ENCODE measurements at places on chromosomes 7 and 10. TPM values are rescaled to one million over a fixed set of nuclear protein-coding genes. Genes with fewer than 3 reads are reported as not detected.

DNA sequence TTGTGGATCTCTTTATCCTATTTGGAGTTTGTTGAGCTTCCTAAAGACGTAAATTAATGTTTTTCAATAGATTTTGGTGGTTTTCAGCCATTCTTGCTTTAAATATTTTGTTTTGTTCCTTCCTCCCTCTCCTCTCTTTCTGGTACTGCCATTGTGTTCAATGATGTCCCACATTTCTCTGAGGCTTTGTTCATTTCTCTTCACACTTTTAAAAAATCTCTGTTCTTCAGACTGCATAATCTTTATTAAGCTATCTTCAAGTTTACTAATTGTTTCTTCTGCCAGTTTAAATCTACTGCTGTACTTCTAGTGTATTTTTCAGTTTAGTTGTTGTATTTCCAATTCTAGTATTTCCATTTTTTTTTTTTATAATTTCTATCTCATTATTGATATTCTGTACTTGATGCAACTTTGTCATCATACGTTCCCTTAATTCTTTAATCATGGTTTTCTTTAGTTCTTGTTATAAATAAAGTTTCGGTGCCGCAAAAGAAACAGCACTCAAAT is 45.6 kb upstream of the FZD9 start:
- no peak for DNase-seq

GRCh38 chr10:79111427-79111826 is 42.7 kb downstream of the ZMIZ1 start:
- DNase-seq, result no peak

DNA sequence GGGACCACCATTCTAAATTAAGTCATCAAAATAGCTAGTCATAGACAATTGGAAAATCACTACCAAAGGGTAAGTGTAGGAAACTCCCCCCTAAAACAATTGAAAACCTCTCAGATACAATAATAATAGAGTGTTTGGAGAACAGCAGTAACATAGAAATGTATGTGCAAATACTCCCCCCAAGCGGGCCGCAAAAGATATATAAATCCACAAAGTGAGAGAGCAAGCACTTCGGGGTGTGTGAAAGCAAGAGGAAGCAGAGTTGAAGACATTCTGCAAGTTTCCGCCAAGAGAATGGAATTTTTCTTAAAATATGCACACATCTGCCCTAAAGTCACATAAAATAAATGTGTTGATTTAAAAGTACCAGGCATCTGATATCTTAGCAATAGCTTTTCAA is 33.3 kb downstream of the CHCHD3 start:
- DNase-seq, result no peak

- no peak for DNase-seq
These were observed 109.1 kb downstream of the SRPK2 start for GRCh38 chr7:105279688-105280007.

DNA sequence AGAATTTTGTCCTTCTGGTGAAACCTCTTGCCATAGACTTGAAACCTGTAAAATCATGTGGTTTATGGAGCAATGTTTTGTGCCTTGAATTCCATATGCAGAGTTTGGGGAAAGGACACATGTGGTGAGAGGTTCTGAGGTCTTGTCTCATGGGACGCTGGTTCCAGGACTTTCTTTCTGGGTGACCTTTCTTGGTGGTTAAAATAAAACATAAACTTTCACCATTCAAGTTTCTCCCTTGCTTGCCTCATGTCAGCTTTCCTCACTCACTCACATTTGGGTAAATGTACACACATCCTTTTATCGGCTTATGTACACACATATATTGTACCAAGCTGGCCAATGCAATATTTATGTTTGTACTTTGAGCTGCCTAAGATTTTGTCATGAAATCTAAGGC is 144.9 kb upstream of the CELF2 start:
- no peak for DNase-seq

DNA sequence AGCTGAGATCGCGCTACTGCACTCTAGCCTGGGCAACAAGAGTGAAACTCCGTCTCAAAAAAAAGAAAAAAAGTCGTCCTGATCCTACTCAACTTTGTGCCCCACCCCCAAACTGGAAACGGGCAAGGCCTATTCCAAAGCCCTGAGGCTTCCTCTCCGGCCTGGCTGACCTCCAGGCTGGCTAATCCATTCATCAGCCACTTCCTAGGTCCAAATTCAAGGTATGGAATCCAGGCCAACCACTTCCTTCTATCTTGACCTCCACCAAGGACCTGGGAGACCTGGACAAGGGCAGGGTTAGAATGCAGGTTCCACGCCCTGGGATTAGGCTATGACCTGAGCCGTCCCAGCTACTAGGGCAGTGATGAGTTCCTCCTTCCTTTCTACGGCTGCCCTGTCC is 20.4 kb upstream of the EIF4H start:
- DNase-seq, result no peak

DNA sequence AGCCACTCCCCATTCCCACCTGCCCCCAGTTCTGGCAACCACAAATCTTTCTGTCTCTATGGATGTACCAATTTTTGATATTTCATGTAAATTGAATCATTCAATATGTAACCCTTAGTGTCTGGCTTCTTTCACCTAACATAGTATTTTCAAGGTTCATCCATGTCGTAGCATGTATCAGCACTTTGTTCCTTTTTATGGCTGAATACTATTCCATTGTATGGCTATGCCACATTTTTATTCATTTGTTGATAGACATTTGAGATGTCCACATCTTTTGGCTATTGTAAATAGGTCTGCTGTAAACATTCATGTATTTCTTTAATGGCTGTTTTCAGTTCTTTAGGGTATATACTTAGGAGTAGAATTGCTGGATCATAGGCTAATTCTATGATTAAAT is 270.5 kb downstream of the FGFR2 start:
- no peak for DNase-seq

DNA sequence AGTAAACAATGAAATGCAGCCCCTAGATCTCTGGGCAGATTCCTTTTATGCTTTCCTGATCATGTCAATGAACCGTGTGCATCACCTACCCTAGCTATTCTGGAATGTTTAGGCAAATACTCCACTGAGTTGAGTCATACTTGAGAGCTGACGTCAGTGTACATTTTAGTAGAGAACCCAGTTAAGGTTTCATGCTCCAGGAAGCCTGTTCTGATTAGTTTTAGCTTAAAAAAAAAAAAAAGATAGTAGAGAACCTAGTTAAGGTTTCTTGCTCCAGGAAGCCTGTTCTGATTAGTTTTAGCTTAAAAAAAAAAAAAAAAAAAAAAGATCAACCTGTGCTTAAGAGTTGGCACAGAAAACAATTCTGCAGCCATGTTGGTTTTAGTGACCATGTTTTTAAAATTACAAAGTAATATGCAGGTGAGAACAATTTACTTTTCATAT is 3.7 kb upstream of the MCU start:
- no peak for DNase-seq

GRCh38 chr7:94940241-94940640 is 32.8 kb downstream of the PPP1R9A start:
- DNase-seq, result no peak

- DNase-seq, result no peak
These were observed 208.9 kb downstream of the TMEM26 start for GRCh38 chr10:61244261-61244775.

DNA sequence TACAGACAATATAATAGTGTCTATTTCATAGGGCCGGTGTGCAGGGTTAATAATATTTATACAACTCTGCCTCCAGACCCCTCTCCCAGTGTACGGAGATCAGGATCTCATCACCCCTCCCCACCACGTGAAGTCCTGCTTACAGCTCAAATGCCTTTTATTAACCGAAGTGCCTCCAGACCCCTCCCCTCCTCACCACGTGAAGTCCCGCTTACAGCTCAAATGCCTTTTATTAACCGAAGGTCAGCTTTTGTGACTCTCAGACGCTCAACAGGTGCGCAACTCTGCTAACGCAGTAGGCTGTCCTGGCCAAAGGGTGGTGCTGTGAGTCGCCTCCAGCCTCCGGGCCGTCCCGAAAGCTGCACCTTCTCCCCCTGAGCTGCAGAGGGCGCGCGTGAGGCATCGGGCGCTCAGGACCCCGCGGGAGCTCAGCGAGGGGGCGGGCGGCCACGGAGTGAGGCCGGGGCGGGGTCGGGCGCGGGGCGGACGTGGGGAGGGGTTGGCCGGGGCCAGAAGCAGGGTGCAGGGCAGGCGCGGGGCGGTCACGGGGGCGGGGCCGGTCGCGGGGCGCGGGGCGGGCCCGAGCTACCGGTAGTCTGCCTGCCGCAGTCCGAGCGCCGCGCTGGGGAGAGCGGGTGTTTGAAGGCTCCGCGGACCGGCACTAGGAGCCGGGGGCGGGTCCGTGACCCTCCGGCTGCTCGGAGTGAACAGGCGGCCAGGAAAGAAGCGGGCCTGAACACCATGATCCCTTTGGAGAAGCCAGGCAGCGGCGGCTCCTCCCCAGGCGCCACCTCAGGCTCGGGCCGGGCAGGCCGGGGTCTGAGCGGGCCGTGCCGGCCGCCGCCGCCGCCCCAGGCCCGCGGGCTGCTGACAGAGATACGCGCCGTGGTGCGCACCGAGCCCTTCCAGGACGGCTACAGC is at the start of gene STK17A:
Gene STK17A (plus strand): TSS at position 606 of the 921 bp plus-strand sequence. CDS start 136 bp downstream, at position 742.
- DNase-seq, result peak; percentile 96

- no peak for DNase-seq
These were observed 52.5 kb upstream of the SPOCK2 start for GRCh38 chr10:72140850-72141249.

DNA sequence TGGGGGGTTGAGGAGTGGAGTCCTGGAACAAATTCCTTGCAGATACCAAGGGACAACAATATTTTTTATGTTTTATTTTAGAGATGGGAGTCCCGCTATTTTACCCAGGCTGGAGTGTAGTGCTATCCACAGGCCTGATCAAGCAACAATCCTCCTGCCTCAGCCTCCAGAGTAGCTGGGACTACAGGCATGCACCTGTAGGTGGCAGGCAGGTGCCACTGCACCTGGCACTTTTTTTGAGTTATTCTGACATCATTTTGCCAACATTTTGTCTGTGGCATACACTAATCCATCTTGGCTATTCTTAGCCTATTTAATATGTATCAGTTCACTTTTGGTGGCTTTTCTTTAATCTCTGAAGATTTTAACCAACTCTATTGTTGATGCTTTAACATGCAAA is 317.8 kb upstream of the MTPN start:
- no peak for DNase-seq

DNA sequence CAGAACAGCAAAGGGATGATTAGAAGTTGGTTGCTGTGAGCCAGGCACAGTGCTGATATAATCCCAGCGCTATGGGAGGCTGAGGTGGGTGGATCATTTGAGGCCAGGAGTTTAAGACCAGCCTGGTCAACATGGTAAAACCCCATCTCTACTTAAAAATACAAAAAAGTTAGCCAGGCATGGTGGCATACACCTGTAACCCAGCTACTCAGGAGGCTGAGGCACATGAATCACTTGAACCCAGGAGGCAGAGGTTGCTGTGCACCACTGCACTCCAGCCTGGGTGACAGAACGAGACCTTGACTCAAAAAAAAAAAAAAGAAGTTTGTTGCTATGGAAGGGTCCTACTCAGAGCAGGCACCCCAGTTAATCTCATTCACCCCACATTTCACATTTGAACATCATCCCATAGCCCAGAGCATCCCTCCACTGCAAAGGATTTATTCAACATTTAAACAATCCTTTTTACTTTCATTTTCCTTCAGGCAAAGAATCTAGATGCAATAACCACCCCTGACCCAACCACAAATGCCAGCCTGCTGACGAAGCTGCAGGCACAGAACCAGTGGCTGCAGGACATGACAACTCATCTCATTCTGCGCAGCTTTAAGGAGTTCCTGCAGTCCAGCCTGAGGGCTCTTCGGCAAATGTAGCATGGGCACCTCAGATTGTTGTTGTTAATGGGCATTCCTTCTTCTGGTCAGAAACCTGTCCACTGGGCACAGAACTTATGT is 4.1 kb downstream of the IL6 start:
- DNase-seq, result no peak

GRCh38 chr7:100159099-100159623 is 638 bp upstream of the TRAPPC14 start:
- no peak for DNase-seq

GRCh38 chr10:51685768-51686167 is 13.6 kb downstream of the CSTF2T start:
- DNase-seq, result no peak

- no peak for DNase-seq
These were observed 35.5 kb downstream of the CFAP46 start for GRCh38 chr10:132906836-132907235.

- DNase-seq, result no peak
These were observed 217.1 kb downstream of the NRG3 start for GRCh38 chr10:82092111-82092510.

PRKAR2B gene
- 2.0 TPM for total RNA-seq

CHST3 gene
- total RNA-seq, result 1.3 TPM

HOXA3 gene
- 0.30 TPM for total RNA-seq

DEPP1 gene
- 6.8 TPM for total RNA-seq

OPALIN gene
- total RNA-seq, result not detected

ZNF746 gene
- 12.0 TPM for total RNA-seq

LRRC4 gene
- total RNA-seq, result 2.8 TPM
